ENCODE measurements at places on chromosomes 5 and 9.

GRCh38 chr5:56070851-56071465 lies 76.2 kb upstream of the IL6ST start:
- DNase-seq = no peak

DNA sequence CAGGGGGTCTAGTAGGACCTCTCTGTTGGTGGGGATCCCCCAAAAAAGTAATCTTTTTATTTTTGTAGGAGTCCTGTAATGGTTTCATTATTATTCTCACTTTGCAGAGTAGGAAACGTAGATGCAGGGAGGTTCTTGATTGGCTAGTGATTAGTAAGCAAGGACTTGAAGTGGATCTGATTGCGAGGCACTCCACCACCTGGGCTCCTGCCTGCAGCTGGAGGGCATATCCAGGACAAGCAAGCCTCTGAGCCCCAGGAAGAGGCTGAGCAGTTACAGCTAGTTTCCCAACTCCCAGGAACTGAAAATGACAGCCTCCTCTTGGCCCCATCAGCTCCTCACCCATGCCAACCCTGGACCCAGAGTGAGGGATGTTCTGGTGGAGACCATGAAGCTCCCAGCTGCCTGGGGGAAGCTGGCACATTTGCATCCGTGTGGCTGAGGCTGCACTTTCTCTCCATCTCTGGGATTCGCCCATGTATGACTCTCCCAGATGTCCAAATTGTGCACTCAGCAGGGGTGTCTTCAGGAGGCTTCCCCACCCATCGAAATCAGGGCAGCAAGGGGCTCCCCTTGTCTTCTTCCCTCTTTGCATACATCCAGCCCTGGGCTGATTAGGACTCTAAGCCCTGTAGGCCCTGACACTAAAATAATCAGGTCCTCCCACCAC lies 10.2 kb downstream of the KCNIP1 start:
- no peak for DNase-seq

DNA sequence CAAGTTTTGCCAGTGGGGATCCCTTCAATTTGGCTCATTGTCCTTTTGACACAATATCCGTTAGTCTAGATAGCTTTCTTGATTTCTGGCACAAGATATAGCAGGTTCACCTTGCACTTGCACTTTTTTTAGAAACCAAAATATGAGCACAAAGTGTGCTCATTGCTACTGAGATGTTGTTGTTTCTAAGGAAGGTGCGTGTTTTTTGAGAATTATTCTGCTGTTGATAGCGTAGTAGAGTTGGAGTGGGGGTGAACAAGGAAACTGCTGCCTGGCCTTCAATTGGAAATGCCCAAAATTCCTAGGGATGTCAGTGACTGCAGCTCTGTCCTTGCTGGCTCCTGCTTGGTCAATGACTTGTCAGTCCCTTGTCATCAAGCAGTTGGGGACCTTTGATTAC lies 73.3 kb downstream of the TLE4 start:
- no peak for DNase-seq

DNA sequence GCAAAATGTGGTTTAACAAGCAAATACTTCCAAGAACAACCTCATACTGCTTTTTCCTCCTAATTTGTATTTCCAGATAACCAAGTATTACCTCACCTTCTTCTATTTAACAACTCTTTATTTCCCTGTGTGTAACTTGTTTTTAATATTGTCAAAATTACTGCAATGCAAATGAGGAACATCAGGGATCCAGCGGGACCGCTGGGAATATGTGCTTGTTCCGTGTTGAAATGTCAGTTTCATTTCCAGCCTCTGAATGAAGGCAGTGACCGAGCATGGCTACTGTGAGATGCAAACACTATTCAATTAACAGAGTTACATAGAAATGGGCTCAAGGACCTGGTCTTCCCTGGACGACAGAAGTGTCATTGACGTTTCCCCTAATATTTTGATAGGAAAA lies 110.8 kb upstream of the CTSL start:
- DNase-seq = no peak

DNA sequence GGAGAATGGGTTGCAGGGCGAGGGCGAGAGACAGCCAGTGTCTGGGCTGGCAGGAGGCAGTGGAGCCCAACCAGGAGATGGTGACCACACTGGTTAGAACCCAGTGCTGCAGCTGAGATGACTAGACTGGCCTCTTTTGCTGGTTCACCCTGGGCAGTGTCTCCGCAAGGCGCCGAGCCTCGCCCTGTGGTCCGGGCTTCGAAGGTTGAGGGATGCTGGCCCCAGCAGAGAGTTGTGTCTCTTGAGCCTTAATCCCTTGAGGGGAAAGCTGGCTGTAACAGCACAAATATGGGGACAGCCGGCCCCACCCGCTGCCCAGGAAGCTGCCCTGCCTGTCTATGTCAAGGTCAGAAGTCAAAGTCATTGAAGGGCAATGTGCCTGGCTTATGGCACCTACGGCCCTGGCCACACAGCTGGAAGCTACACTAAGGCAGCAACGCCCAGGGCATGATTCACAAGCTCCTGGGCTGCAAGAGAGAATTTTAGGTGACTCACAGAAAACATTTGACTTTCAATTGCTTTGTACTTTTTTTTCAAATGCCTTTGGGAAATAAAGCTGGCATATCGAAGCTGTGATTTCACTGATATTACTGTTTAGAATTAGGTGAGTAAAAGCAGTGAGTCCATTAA lies 33.3 kb downstream of the NKX2-5 start:
- no peak for DNase-seq

- DNase-seq = no peak
These were observed 153.3 kb downstream of the AUH start for GRCh38 chr9:91208419-91208745.

DNA sequence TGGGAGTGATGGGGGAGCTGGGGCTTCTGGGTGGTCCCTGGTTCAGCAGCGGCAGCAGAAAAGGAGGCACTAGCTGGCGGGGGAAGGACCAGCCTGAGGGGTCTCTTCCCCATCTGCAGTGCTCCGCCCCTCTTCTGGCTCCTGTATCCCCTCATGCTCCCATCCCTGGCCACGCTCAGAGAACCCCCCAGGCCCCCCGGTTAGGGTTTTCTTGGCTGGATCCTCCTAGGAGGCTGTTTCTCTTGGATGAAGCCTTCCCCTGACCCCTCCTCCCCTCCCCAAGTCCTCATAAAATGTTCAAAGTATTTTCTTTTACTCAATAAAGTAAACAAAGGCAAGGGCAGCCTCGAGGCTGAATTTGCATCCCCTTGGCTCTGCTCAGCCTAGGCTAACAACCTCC lies 60.8 kb downstream of the FGF18 start:
- DNase-seq = no peak

GRCh38 chr9:89410641-89411350 lies 87.1 kb downstream of the SEMA4D start:
- peak; percentile 83 for DNase-seq

DNA sequence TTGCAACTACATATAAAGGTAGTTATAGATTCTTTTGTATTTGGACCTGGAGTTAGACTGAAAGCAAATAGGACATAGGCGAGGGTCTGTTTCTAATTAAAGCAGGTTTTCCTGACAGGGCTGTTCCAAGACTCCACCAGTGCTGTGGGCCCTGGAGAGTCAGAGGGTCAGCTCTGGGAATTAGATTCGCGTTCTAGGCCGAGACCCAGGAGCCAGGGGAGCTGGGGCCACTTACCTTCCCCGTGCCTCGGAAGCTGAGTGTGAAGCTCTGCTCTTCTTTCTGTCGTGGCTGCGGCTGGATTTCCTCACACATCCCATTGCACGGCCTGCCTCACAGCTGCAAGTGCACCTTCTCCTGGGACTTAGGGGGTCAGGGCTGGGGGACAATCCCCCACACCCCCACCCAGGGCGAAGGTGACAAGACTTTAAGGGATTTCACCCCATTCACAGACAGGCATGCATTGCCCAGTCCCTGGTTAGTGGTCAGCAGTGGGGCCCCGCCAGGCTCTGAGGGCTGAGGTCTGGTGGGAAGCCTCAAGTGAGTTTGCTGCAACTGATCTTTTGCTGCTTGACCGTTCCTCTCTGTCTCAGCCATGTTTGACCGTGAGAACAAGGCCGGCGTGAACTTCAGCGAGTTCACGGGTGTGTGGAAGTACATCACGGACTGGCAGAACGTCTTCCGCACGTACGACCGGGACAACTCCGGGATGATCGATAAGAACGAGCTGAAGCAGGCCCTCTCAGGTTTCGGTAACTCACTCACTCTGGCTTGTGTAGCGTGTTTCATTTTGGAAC lies 15.3 kb upstream of the AHRR start:
- DNase-seq = no peak

DNA sequence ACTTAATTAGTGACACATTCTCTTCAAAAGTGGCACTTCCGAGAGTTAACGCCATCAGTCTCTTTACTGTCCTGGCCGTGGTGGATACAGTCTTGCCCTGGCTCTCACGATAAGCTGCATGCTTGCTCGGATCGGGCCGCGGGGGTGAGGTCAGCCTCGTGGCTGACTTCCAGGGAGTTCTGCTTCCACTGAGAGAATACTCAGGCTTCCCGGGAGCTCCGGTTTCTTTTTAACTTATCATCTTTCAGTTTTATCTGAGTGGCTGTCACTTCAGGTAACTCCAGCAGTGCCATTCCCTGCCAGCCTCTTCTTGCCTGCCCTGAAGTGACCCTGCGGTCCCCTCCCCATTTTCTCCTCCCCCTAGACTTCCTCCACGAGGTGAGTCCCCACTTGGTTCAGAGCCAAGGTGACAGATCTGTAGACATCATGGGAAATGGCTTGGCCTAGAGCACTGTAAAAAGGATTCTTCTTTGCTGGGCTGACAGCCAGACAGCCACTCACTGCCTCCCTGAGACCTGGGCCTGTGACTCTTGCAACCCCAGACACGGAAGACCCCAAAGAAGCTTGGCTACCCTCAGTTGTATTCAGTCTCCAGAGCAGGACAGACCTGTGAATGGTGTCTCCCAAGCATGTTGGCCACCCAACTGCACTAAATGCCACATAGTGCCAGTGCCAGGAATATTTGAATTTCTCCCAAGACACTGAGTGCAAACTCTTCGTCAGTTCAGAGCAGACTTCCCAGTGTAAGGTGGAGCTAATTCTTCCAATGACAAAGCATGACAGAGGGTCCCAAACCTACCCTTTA lies 95.1 kb downstream of the DAPK1 start:
- DNase-seq = no peak

DNA sequence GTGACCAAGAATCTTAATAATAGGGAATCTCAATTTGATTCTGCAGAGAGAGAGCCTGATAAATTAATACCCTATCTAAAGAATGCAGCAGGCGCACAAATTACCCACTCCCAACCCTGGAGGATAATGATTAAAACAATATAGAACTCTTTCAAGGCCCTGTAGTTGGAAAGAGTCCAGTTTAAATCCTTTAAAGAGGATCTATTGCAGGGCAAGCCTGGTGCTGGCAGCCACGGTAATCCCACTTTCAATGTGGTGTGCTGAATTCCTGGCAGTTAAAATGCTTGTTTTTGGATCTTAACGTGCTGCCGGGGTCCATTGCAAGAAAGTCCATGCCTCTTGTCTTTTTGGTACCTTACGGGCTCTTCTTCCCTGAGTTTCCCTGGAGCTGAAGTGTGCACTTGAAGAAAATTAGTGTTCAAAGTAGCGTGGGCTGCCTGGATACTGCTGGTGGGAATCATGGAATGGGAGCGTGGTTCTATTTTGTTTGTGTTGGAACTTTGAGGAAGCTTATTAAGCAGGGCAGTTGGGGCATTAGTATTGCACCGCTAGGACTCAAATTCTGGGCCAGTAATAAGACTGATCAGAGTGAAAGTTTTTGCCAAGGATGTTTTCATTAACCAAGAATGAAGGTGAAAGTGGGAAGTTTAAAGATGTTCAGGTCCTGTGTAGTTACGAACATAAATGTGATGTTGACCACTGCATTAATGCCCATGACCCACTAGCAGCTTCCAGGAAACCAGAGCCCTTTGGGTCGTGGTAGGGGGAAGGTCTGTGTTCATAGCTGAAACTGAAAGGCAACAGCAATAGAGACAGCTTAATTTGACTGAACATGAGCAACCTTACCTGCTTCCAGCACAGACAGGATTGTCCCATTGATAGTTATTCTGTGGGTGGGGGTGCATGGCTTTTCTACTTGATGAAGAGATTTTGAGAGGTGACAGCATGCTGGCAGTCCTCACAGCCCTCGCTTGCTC lies 20.8 kb downstream of the MARCHF6 start:
- no peak for DNase-seq

- peak; percentile 8 for DNase-seq
These were observed 157.8 kb upstream of the RASEF start for GRCh38 chr9:83220730-83221129.

DNA sequence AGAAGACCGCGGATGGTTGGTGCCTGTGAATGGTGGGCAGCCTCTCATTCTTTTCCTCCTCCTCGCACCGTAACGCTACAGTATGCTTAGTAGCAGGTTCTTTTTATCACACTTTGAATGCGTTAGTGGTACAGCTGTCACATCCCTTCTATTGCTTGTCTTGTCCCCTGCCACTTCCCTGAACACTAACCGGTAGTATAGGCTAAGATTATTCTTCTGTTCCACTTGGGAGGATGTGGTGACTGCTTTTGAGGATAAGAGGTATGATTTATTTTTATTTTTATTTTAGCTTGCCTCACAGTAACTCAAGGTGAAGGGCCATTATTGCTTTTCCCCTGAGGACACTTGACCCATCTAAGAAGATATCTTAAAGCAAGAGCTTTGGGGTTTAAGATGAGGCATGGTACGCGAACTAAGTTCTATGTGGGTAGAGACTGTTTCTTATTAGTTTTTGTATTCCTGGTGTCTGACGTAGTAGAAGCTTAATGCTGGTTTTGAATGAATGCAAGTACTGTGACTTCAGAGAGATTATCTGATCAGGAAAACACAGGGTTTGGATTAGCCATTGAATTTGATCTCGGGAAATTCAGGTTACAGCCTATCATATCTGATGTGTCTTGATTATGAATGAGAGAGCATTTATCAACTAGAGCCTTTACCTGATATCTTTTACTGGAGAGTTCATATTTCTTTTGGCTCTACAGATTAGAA lies 951 bp downstream of the UNC13B start:
- no peak for DNase-seq

- no peak for DNase-seq
These were observed 72.3 kb upstream of the PRLR start for GRCh38 chr5:35302544-35302943.

GRCh38 chr9:13929013-13929412 lies 384.9 kb downstream of the NFIB start:
- no peak for DNase-seq

DNA sequence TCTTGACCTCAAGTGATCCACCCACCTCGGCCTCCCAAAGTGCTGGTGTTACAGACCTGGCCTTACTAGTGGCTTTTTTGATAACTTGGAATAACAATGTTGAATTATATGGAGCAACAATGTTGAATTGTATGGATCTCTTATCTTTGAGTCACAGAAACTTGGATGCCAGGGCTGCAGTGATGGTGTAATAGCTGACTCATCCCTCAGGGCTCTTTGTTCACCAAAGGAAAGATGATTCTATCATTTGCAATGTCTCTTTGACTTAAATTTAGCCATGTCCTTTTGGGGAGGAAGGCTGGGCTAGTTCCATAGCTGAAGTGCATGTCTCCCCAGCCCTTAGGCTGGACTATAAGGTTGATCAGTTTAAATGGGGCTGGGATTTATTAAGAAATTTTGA lies 172.3 kb downstream of the PDZD2 start:
- no peak for DNase-seq

All from stimulated activated CD4-positive, alpha-beta T cell treated with anti-CD3 and anti-CD28 coated beads, Interleukin-1b, Interleukin-23, amount 100 ng/mL, for 48 hours (primary cell).